ENCODE measurements at places on chromosomes 11 and 22. TPM values are rescaled to one million over a fixed set of nuclear protein-coding genes. Genes with fewer than 3 reads are reported as not detected.
A peak's percentile ranks its signal among the peaks of the same experiment; 100 is the strongest.

Gene PLEKHA7
- total RNA-seq = 27.5 TPM

Gene RBM14
- 45.7 TPM for total RNA-seq

- no peak for DNase-seq
- H3K4me3 ChIP-seq = no peak overlapping the region
- no peaks in the 10 kb centered on the region for H3K36me3 ChIP-seq
- no peak overlapping the region for H3K27ac ChIP-seq
These were observed 69.1 kb downstream of the SLC17A6 start for GRCh38 chr11:22407267-22407666.

DNA sequence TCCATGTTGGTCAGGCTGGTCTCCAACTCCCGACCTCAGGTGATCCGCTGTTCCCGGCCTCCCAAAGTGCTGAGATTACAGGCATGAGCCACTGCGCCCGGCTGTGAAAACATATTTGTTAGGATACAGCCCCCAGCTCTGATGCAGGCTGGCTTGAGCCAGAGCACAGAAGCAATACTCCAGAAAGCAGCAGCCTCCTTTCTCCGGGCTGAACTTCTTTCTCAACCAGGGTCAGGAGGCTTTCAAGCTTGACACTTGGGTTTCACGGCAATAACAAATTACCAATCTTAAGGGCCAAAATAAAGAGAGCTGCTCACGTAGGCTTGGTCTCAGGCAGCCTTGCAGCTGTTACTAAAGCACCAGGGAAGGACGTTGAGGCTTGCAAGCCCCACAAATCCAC lies 10.8 kb upstream of the CECR2 start:
- H3K27ac ChIP-seq = no peak overlapping the region
- DNase-seq = no peak
- H3K4me1 ChIP-seq = no peaks in the 10 kb centered on the region
- no peak overlapping the region for H3K4me3 ChIP-seq

- no peaks in the 10 kb centered on the region for H3K27me3 ChIP-seq
- no peak overlapping the region for H3K4me3 ChIP-seq
- no peaks in the 10 kb centered on the region for H3K36me3 ChIP-seq
- H3K27ac ChIP-seq = no peak overlapping the region
- H3K4me1 ChIP-seq = no peaks in the 10 kb centered on the region
These were observed 41.5 kb upstream of the RTL6 start for GRCh38 chr22:44539467-44540063.

Gene OR5AL1
- not detected for total RNA-seq

Gene EHBP1L1
- total RNA-seq = 155 TPM

Gene CCDC87
- total RNA-seq = 0.44 TPM

DNA sequence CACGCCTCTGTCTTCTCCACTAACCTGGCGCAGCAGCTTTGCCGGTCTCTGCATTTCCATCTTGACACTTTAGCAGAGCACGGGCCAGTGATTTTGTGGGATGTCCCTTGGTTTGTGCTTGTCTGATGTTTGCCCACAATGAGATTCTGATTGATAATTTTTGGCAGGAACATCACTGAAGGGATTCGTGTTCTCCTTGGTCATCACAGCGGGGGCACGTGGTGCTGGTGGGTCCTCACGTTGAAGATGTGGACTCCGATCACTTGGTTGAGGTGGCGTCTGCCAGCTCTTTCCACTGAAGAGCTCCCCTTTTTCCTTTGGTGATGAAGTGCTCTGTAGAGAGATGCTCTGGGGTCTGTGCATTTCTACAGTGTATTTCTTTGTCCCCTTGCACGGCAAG lies 37.2 kb downstream of the TBC1D22A start:
- no peak overlapping the region for H3K4me3 ChIP-seq
- H3K36me3 ChIP-seq = peaks cover 47% of the 10 kb centered on the region
- H3K4me1 ChIP-seq = peaks cover 37% of the 10 kb centered on the region
- DNase-seq = no peak
- no peak overlapping the region for H3K27ac ChIP-seq

Gene FGF3
- not detected for total RNA-seq

Gene TTC38
- total RNA-seq = 30.2 TPM

Gene RTN3
- total RNA-seq = 153 TPM

Gene OR4D5
- total RNA-seq = not detected

DNA sequence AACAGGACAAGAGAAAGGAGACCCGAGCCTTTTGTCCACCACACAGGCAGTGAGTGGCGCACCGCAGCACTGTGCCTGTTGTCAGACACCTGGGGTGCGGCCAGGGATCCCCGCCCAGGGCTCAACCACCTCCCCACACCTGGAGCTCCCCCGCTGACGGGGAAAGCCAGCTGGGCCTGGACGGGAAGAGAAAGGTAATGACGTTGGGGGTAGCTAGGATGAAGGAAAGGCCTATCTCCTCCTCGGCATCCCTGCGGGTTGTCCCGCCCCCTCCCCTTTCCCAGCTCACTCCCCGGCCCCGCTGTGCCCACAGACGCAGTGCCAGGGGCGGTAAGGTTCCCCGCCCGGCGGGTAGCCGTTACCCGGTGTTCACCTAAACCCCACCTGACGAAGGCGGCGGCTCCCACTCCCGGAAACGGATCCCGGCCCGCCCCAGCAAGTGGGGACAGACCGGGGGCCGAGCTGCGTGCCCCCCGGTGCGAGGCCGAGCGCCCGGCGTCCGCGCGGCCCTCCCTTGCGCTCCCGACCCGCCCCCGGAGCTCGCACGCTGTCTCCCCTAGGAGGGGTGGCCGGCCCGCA lies 495 bp downstream of the HYOU1 start:
- peak overlapping the region; percentile 97 for H3K4me3 ChIP-seq
- peak; percentile 51 for DNase-seq

Gene FOLH1
- 1.8 TPM for total RNA-seq

DNA sequence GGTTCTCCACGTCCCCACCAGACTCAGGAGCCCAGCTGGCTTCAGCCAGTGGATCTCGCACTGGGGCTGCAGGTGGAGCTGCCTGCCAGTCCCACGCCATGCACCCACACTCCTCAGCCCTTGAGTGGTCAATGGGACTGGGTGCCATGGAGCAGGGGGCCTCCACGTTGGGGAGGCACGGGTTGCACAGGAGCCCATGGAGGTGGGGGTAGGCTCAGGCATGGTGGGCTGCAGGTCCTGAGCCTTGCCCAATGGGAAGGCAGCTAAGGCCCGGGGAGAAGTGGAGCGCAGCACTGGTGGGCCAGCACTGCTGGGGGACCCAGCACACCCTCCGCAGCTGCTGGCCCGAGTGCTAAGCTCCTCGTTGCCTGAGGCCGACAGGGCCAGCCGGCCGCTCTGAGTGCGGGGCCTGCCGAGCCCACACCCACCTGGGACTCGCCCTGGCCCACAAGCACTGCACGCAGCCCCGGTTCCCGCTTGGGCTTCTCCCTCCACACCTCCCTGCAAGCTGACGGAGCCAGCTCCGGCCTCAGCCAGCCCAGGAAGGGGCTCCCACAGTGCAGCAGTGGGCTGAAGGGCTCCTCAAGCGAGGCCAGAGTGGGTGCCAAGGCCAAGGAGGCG lies 258.5 kb upstream of the PDGFD start:
- no peaks in the 10 kb centered on the region for H3K36me3 ChIP-seq
- no peaks in the 10 kb centered on the region for H3K4me1 ChIP-seq
- no peak overlapping the region for H3K27ac ChIP-seq
- H3K27me3 ChIP-seq = no peaks in the 10 kb centered on the region
- no peak overlapping the region for H3K4me3 ChIP-seq

DNA sequence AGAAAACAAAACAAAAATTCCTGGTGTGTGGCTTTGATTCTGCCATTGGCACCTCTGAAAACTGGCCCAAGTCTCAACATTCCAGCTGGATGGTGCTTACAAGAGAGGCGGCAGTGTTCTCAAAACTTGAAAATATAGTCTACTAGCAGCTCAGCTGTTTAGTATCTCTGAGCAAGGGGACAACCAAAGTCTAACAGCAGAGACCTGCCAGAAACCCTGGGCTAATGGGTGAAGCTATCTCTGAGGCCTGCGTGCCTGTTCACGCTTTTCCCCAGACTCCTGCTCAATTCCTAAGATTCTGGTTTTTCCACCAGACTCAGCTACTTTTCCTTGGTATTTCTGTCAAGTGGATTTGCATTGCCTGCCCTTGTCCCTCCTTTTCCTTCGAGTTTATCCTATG lies 17.9 kb downstream of the TMEM218 start:
- no peaks in the 10 kb centered on the region for H3K27me3 ChIP-seq
- no peak overlapping the region for H3K27ac ChIP-seq
- peaks cover 10% of the 10 kb centered on the region for H3K36me3 ChIP-seq
- H3K4me1 ChIP-seq = no peaks in the 10 kb centered on the region

Gene TMPRSS4
- total RNA-seq = 2.3 TPM
